Trophoblast cell (in vitro differentiated cells and primary cell): ENCODE measurements at places on chromosomes 7 and 10.

- no peak for DNase-seq
These were observed 195.1 kb upstream of the AUTS2 start for GRCh38 chr7:69403169-69403568.

- no peak for DNase-seq
These were observed 62.2 kb downstream of the CNOT4 start for GRCh38 chr7:135447748-135448147.

DNA sequence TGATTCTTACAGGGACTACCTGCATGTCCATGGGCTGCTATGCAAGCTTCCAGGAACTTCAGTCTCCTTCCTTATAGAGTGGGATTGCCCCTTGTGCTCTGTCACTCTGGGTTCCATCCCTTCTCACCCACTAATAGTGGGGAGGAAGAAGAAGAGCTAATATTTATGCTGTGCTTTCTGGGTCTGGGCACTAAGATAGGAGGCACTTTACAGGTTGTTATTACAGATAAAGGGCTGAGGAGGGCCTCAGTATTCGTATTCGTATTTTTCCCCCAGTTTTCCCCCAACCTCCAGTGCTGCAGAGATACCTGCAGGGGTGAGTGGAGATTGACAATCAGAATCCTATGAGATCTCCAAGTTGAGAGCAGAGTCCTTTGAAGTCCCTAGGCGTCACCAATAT, 14.2 kb downstream of the HK1 start:
- no peak for DNase-seq

DNA sequence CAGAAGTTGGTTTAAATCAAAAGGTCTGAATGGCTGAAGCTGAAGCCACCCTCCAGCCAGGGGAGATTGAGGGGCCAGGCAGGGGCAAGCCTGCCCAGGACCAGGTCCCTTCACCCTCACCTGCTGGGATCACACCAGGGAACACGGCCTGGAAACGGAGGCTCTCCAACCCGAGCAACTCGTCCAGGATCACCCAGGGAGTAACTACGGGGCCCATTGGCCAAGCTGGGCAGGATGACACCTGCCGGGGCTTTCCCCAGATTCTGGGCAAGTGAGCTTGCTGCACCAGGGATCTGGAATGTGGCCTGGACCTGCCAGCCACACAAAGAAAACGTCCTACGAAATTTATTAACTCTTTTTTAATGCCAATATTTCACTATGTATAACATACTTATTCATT, 30.4 kb upstream of the PPP2R2D start:
- no peak for DNase-seq

- peak; percentile 32 for DNase-seq
These were observed 9.6 kb upstream of the EIF5AL1 start for GRCh38 chr10:79502561-79503309.
